ENCODE measurements at places on chromosomes 1 and 21.

GRCh38 chr1:204446413-204447111 is 34.9 kb upstream of the PPP1R15B start:
- DNase-seq = peak; percentile 69

DNA sequence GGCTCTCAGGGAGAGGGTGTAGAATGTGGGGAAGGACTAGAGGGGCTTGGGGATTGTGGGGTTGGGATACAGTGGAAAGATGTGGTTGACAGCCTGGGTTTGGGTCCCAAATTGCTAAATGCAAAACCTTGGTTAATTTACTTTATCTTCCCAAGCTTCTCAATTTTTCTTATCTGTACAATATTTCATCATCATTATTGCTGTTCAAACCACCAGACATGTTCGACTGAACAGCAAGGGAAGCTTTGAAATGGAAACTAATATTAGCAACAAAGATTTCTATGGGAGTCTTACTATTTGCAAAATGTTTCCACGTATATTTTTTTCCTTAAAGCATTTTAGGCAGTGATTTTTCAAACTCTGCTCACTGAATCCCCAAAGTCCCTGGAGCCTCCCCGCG is 67.0 kb upstream of the KAZN start:
- DNase-seq = no peak

DNA sequence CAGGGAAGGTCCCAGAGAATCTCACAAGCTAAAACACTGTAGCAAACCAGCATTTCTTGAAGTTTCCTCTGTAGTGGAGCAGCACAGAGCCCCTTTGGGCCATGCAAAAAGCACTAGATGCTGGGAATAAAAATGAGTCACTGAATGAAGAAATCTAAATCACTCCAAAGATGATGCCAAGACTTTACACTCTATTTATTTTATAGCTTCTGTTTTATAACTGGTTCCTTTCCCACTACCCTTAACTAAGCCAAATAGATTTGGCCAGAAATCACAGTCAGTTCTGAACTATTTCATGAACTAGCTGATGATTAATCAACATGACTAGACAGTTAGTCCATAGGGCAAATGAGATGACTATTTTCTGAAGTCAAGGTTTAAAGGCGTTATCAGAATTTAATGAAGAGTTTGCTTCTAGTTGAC is 89.5 kb downstream of the SCMH1 start:
- no peak for DNase-seq

DNA sequence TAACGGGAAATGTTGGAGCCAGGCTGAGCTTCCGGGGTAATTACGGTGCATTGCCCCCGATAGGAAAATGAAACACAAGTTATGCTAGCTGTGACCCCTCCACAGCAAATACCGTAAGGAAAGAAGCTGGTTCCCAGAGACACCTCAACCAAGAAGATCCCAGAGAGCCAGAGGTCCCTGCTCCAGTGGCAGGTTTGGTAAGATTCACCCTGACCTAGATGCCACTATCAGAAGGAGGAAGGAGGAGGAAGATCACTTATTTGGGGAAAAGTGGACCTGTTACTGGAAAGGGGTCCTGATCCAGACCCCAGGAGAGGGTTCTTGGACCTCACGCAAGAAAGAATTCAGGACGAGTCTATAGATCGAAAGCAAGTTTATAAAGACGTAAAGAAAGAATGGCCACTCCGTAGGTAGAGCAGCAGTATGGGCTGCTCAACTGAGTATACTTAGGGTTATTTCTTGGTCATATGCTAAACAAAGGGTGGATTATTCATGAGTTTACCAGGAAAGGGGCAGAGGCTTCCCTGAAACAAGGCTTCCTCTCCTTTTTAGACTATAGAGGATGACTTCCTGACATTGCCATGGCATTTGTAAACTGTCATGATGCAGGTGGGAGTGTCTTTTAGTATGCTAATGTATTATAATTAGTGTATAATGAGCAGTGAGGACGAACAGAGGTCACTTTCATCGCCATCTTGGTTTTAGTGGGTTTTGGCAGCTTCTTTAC is 7.5 kb upstream of the CAPN9 start:
- no peak for DNase-seq

- no peak for DNase-seq
Observed at GRCh38 chr21:19553919-19554615, 1150.5 kb upstream of the TMPRSS15 start.

- DNase-seq = no peak
Observed at GRCh38 chr1:1275836-1276235, 2.2 kb upstream of the UBE2J2 start.

- no peak for DNase-seq
Observed at GRCh38 chr21:42381347-42381984, 14.4 kb downstream of the TMPRSS3 start.

DNA sequence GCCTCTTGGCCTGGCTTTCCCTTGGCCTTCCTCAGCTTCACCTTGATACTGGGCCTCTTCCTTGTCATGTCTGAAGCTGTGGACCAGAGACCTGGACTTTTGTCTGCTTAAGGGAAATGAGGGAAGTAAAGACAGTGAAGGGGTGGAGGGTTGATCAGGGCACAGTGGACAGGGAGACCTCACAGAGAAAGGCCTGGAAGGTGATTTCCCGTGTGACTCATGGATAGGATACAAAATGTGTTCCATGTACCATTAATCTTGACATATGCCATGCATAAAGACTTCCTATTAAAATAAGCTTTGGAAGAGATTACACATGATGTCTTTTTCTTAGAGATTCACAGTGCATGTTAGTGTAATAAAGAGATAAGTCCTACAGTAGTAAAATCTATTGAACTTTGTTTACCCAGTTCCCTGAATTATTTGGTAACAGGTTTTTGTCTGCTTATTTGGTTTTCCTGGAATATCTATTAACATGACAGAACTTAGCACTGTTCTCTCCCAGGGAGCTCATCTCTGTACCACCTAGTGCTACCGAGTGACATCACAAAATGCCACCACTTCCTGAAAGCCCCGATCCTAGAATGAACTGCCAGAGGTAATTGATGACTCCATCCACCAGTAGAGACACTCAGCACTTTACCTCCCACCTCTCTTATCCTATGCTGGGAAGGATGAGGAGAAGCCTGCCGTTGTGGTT is 22.2 kb downstream of the UBE2T start:
- DNase-seq = no peak

DNA sequence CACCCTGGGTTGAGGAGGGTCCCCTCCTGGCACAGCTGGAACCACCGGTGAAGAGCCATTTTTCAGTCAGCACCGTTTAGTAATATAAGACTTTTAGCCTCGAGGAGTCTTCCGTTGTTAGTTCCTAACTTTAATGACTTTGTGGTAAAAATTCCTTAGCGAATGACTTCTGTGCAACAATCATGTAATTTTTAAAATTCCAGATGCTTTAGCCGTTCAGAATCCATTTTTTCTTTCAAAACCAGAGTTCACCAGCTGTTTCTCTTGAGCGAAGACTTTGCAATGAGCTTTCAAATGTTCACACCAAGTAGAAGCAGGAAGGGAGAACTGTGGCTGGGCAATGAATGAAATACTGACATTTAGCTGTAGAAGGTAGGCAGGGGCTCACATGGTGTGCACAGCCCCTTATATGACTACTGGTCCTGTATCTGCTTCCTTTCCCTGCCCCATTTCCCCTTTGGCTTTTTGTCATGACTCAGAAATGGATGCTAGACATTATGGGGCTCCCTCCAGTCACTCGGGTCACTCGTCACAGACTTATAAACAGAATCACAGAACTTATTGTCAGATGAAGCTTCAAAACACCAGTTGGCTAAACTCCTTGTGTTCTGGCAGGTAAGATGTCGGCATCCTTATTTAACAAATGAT is 4.1 kb downstream of the DISC1 start:
- no peak for DNase-seq

- DNase-seq = no peak
Observed at GRCh38 chr1:197356723-197357533, 88.9 kb downstream of the CRB1 start.

- DNase-seq = no peak
Observed at GRCh38 chr1:5713101-5714010, 278.9 kb downstream of the NPHP4 start.

DNA sequence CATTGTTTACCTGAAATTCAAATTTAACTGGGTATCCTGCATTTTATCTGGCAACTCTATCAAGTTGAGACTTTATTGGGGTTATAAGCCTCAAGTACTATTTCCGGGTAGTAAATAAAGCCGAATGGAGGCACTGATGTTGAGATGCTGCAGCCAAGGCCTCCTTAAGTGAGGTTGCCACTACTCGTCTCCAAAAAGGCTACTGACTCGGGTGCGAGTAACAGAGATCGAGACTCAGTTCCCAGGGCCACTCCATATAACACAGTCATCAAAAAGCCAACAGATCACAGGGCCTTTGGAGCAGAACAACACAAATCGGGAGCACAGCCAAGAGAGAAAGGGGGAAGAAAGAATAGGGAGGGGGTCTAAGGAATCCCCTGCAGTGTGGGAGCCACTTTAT is 524 bp downstream of the COPA start:
- no peak for DNase-seq

GRCh38 chr21:17730782-17731181 is 88.4 kb downstream of the C21orf91 start:
- DNase-seq = no peak

- DNase-seq = no peak
Observed at GRCh38 chr1:245717611-245718010, 562.8 kb downstream of the KIF26B start.

GRCh38 chr1:67952071-67952470 is 98.4 kb downstream of the DIRAS3 start:
- no peak for DNase-seq

- DNase-seq = no peak
Observed at GRCh38 chr1:77516106-77516505, 166.4 kb downstream of the ZZZ3 start.

DNA sequence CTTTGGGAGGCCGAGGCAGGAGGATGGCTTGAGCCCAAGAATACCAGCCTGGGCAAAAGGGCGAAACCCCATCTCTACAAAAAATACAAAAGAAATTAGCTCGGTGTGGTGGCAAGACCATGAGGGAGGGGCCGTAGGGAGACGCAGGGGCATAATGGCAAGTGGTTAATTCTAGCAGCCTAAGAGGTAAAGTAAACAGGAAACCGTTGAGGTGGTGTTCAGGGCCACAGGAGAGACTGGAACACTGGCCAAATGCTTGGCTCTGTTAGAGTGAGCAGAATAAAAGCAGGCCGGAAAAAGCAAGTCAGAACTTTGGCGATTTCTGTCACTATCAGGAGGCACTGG is 89.2 kb downstream of the RIPK4 start:
- DNase-seq = no peak

DNA sequence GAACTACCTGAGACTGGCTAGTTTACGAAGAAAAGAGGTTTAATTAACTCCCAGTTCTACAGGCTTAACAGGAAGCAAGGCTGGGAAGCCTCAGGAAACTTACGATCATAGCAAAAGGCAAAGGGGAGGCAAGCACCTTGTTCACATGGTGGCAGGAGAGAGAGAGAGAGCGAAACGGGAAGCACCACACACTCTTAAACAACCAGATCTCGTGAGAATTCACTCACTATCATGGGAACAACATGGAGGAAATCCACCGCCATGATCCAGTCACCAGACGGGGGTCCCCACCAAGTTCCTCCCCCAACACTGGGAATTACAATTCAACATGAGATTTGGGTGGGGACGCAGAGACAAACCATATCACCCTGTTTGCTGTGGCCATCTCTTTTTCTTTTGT is 11.8 kb downstream of the MT1HL1 start:
- no peak for DNase-seq

Data from CD8-positive, alpha-beta memory T cell (primary cell).